ENCODE measurements at places on chromosomes 7 and 10.

DNA sequence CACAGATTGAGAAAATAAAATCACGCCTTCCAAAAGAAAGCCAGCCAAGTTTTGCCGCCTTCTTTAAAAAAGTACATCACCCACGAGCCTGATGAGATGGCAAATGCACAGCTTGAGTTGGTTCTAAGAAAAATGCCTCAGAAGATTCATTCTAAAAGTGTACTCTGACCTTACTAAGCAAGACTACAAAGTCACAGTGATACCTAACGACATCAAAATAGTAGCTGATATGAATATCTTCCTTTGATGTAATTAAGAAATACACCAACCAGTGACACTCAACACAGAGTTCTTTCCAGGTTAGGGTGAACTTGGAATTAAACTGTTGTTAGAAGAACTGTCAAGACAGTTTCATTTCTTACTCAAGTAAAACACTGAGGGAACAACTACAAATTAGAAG is 78.0 kb upstream of the AMPH start:
- no peak for DNase-seq

GRCh38 chr7:16571941-16572340 is 45.3 kb downstream of the LRRC72 start:
- no peak for DNase-seq

GRCh38 chr10:102222797-102223196 is 3.3 kb upstream of the ELOVL3 start:
- no peak for DNase-seq

DNA sequence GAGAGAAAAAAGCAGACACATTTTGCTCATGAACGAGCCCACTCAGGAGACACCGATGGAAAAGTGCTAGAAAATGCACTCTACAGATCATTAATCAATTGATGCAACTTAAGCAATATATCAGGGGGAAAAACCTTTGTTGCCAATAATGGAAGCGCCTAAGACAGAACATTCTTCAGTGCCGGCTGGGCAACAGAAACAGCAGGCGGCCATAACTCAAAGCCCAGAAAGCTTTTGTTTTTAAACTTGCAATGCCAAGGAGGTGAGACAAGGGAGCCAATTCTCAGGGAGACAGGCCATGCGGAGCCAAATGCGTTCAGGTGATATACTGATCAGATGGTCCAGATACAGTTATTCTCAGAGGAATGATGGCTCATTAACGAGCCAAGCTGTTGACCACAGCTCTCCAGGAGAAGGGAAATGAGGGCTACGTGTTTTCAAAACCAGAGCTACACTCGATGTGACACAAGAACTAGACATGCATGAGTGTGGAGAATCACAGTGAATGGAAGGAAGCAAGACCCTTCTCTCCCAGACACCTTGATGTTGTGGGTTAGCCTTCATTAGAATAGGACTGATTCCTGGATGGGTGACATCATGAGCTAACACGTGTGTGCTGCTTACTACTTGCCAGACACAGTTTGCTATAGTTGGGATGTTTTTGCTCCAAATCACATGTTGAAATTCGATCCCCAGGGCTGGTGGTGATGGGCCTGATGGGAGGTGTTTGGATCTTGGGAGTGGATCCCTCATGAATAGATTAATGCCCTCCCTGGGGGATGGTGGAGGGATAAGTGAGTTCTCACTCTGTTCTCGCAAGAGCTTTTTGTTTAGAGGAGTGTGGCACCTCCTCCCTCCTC is 79.1 kb upstream of the KCNMA1 start:
- DNase-seq = no peak

DNA sequence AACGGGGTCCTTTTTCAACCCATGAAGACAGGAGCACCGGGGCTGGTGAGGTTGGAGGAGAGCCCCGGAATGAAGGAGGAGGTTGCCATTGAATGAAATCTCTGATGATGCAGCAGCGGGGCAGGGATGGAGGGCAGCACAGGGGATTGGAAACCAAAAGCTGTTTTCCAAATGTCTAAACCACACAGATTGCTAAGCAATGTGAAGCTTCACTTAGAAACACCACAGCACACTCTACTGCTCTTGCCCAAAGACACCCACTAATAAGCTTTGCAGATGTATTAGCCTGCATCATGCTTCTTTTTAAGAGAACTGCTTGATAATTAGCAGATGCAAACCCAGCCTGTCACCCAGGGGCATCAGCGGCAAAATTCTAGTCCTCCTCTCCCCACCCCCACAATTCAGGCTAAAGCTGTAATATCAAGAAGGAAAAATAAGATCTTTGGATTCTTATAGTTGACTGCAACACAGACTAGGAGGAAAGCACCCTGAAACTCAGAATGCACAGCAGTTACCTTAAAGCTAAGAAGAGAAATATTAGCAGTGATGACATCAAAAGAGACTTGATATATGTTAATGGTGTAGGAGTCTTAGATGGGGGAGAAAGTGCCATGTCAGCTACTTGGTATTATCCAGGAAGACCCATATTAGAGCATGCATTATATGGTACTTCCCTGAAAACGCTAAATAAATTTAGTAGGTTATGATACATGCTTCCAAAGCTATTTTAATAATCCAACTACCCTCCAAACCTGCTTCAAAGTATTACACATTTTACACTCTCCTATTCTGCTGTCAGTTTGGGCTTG is 666.7 kb downstream of the KCNMA1 start:
- no peak for DNase-seq

GRCh38 chr10:85922356-85923129 is 444.1 kb downstream of the GRID1 start:
- DNase-seq = no peak
